ENCODE measurements at places on chromosomes 4 and X.

DNA sequence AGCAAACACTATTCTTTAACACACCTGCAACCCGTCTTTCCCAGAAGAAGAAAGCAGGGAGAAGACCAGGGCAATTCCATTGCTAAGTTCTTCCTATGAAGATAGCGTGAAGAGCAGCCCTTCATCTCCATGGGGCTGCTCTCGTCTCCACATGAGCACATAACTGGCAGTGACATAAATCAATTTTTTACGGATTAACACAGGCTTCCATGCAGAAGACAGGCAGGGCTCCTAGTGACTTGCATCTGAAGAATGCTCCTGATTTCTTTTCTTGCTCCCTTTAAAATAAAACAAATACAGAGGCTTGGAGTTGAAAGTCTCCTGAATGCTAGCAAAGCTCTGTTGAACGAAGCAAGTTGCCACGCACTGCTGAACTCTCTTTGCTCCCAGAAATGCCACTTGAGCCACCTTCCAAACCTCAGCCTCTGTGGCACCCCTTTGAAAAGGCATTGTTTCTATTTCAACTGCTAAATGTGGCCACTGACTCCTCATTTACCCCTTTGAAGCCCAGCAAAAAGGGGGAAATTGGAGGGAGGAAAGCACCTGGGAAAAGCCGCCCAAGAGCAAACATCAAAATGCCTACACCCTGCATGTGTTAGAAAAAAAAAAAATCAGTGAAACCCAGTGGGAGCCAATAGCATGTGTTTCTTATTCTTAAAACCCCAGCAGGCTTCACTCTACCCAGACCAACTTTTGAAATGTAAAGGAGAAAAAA, 383.7 kb downstream of the IDS start:
- DNase-seq, result no peak

GRCh38 chr4:23422878-23423277, 467.0 kb downstream of the PPARGC1A start:
- DNase-seq, result no peak

- peak; percentile 65 for DNase-seq
Observed at GRCh38 chr4:143558823-143559756, 45.6 kb downstream of the SMARCA5 start.

DNA sequence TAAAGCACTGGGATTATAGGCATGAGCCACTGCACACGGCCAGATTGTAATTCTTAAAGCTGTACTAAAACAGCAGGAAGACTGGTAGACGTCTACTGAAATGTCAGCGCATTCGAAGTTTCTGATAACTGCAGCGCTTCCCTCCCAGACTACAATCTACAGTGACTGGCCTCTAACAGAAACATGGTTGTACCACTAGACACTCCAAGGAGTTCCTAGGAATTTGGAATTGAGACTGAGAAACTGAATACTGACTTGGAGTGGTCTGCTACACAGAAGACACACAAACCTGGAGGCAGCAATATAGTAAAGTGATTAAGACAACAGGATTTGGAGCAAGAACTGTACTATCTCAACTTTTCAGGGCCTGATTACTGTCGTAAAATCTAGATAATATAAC, 937 bp downstream of the HELQ start:
- no peak for DNase-seq

- DNase-seq, result no peak
Observed at GRCh38 chr4:79576429-79576753, 168.4 kb upstream of the GK2 start.

DNA sequence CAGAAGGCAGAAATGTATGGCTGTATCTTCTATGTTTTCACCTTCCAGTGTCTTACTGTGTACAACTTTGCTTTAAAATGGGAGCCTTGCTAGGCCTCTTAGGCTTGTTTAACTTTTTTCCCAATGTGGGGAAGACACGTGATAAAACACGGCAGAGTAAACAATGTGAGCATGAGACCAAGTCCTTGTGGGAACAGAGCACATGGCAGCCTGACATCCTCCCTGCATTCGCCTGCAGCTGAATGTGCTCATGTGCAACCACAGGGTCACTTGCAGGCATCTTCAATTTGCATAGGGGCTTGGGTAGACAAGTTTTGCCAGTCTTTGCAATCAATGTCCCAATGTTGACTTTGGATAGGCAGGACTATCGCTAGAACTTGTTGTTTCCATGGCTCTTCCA, 91.8 kb downstream of the CCNG2 start:
- DNase-seq, result no peak

GRCh38 chr4:139606579-139607501, 50.8 kb upstream of the SETD7 start:
- no peak for DNase-seq

DNA sequence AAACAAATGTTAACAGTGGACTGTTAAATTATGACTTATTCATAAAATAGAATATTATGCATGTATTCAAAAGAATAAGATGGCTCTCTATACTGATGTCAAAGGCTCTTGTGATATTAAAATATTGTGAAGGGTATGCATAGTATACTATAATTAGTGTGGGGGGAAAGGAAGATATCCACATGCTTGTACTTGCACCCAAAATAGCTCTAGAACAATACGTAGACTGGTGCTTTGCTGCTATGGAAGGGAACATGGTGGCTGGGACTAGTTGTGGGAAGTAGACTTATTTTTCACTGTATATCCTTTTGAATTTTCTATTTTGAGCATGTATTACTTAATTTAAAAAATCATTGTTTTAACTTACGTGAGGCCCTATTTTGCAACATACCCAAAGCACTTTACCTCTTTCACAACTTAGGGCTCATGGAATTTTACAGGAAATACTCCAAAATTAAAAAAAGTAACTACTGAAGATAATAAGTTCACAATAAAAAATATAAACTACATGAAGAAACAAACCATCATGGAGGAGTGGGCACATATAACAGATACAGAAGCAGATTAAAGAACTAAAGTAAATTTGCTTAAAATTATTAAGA, 7.9 kb downstream of the PGRMC2 start:
- no peak for DNase-seq

DNA sequence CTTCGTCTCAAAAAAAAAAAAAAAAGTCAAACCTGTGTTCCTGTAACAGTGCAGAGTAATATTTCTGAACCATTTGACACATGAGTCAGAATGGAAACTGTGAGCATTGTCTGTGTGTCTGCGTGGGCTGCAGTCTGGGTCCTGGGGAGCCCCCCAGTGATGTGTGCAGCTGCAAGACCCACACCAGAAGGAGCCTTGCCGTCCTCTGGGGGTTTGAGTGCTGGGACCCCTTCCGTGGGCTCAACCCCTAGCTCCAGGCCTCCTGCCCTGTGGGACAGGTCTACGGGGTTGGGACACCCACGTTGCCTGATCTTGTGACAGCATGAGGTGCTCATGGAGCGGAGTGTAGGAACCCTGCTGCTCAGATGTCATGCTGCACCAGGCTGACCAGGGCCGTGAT, 43.7 kb downstream of the DDX3X start:
- DNase-seq, result no peak

GRCh38 chr4:79689740-79690139, 281.7 kb upstream of the GK2 start:
- no peak for DNase-seq

DNA sequence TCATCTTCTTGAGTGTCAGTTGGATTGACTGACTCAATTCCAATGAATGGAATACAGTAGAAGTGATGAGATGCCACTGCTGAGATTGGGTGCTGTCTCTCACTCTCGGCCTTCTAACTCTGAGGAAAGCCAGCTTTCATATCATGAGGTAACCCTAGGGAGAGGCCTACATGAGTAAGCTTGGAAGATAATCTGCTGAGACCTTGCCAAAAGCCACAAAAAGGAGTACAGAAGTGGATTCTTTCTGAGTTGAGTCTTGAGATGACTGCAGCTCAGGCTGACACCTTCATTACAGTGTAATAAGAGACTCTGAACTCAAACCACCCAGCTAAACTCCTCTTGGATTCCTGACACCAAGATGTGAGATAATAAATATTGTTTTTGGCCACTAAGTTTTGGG, 537.4 kb upstream of the MAGEB18 start:
- no peak for DNase-seq

GRCh38 chr4:75513526-75514130, 575 bp downstream of the RCHY1 start:
- DNase-seq, result no peak

- no peak for DNase-seq
Observed at GRCh38 chr4:40308528-40309122, 26.5 kb upstream of the CHRNA9 start.

GRCh38 chr4:109046471-109047201, 255.8 kb downstream of the COL25A1 start:
- no peak for DNase-seq

GRCh38 chrX:108892501-108892900, 156.1 kb upstream of the IRS4 start:
- no peak for DNase-seq

DNA sequence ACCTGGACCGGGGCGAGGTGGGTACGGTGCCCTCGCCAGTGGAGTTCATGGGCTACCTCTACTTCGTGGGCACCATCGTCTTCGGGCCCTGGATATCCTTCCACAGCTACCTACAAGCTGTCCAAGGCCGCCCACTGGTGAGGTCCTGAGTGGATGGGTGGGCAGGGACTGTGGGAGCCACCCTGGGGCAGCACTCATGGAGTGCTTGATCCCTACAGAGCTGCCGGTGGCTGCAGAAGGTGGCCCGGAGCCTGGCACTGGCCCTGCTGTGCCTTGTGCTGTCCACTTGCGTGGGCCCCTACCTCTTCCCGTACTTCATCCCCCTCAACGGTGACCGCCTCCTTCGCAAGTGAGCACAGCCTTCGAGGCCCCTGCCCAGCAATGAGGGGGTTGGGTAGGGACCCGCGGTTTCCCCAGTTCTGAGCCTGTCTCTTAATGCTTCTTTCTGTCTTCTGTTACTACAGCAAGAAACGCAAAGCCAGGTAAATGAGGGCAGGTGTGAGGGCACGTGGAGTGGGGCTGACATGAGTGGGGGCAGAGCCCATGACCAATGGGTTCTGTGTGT, 3.7 kb downstream of the PORCN start:
- no peak for DNase-seq

- DNase-seq, result no peak
Observed at GRCh38 chr4:69896530-69897116, 34.2 kb upstream of the CSN1S1 start.

DNA sequence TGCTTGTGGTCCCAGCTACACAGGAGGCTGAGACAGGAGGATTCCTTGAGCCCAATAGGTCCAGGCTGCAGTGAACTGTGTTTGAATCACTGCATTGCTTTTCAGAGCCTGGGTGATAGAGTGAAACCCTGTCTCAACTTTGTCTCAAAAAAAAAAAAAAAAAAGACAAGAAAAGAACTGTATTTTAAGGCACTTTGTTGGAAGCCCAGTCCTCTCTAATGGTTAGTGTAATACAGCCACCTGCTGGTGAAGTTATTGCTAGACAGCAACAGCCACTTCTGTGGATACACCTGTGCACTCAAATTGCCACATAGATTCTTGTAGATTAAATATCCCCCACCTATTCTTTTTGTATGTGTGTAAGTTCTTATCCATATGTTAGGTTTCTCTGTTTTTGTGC, 10.1 kb upstream of the FGG start:
- DNase-seq, result no peak

- no peak for DNase-seq
Observed at GRCh38 chr4:22434895-22435294, 81.0 kb downstream of the ADGRA3 start.

- DNase-seq, result peak; percentile 34
Observed at GRCh38 chrX:74343343-74344279, 39.6 kb downstream of the ZCCHC13 start.

GRCh38 chr4:3725936-3726870, 40.0 kb upstream of the ADRA2C start:
- DNase-seq, result no peak

- DNase-seq, result peak; percentile 7
Observed at GRCh38 chr4:5710961-5711478, at the start of gene EVC. Gene EVC, plus strand, starts transcription at chr4:5711201. Its CDS starts 180 bp downstream, at chr4:5711381.

GRCh38 chrX:7690842-7691241, 152.1 kb upstream of the VCX start:
- no peak for DNase-seq

DNA sequence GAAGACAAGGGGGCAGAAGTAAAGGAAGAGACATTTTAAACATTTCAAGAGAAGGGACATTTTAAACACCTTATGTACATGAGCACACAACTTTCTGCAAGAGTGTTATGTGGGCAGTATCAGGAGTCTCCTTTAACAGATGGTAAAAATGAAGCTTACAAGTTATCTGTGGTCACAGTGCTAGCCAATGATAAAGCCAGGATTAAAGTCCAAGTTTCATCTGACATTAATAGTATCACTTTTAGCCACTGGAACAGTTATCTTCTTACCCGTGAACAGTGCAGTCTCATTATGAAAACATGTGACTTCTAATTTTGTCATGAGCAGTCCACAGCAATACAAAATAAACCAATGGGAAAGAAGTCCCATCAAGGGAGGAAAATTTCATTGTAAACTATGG, 627.9 kb upstream of the AGA start:
- DNase-seq, result no peak

- DNase-seq, result no peak
Observed at GRCh38 chr4:36280555-36280954, 861 bp upstream of the DTHD1 start.

DNA sequence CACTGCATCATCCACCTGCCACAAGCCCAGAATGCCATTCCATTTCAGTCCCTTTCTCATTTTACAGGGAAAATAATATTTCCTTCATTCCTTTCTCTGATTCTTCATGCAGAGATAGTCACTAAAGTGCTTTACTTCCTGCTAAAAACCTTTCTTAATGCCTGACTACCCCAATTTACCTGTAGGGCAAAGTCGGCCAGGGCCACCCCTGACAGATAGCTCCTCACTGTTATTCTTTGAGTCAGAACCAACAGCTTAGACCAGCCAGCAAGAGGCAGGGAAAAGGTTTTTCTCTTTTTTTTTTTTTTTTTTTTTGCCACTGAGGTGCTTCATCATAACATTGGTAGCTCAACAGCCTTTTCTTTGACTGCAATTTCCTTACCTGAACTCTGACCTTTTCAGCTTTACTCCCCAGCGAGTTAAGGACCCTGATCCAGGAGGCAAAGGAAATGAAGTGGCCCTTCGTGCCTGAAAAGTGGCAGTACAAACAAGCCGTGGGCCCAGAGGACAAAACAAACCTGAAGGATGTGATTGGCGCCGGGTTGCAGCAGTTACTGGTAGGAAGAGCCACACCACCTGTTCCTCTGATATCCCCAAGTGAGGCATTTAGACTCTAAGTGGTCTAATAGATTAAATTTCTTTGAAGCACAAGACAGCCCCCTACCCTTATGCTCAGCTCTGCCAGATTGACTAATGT, 85.0 kb downstream of the ALPK1 start:
- no peak for DNase-seq

GRCh38 chrX:127085939-127086338, 266.4 kb downstream of the PRR32 start:
- no peak for DNase-seq

DNA sequence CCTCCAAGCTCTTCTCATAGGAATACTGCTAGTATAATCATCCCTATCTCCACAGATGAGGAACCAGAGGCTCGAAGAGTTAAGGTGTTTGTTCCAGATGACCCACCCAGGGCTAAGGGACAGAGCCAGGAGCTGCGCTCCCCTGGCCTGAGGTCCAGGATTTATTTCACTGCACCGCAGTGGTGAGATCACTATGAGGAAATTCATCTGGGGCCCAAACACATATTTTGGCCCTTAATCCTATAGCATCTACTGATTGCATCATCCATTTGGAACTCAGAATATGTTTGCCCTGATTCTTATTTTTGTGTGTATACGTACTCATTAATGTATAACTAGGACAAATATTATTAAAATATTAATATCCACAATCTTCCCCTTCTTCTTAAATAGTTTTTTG, 100.1 kb upstream of the RBPJ start:
- no peak for DNase-seq

GRCh38 chrX:23901060-23901459, 6.7 kb downstream of the APOO start:
- DNase-seq, result no peak
